ENCODE measurements at places on chromosomes 4 and X. TPM values are rescaled to one million over a fixed set of nuclear protein-coding genes. Genes with fewer than 3 reads are reported as not detected.

DNA sequence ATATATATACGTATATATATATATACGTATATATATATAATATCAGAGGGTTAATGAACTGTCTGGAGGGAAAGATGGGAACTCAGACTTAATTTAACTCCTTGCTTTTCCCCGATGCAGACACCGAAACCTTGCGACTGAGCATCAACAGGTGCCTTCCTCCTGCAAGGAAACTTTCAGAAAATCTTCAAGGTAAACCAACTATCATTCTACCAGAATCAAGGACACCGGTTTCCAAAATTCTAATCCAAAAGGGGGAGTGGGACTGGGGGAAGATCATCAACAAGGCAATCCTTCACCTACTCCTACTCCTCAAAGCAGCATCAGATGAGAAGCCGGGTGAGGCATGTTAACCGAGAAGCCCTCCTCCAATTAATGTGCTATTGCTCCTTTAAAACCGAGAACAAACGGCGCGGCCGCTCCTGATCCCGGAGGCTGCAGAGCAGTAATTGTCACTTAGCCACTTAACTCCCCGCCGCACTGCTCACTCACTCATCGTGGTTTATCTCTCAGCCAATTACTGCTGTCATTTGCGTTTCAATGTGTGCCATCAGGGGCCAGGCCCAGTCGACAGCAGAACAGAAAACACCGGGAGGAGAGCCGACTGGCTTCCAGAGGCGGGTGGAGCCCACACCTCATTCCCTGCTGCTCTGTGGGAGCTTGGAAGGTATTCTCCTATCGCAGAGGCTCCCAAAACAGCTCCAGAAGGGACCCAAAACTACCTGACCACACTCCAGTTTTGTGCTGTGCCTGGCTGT is 61.7 kb downstream of the MAML3 start:
- peak overlapping the region; percentile 42 for H3K4me3 ChIP-seq
- H3K27me3 ChIP-seq, result no peaks in the 10 kb centered on the region
- H3K36me3 ChIP-seq, result no peaks in the 10 kb centered on the region
- H3K4me1 ChIP-seq, result no peaks in the 10 kb centered on the region
- H3K27ac ChIP-seq, result peak overlapping the region; percentile 64

- H3K27me3 ChIP-seq, result no peaks in the 10 kb centered on the region
- no peak overlapping the region for H3K27ac ChIP-seq
- no peak for DNase-seq
- H3K4me3 ChIP-seq, result no peak overlapping the region
- no peaks in the 10 kb centered on the region for H3K36me3 ChIP-seq
- H3K4me1 ChIP-seq, result no peaks in the 10 kb centered on the region
Measured at GRCh38 chrX:137926090-137926489, 360.2 kb downstream of the ZIC3 start.

GRCh38 chr4:172009446-172010230 is 196.4 kb downstream of the GALNTL6 start:
- no peak overlapping the region for H3K27ac ChIP-seq
- no peaks in the 10 kb centered on the region for H3K4me1 ChIP-seq
- no peak for DNase-seq
- no peaks in the 10 kb centered on the region for H3K27me3 ChIP-seq
- no peak overlapping the region for H3K4me3 ChIP-seq

ARHGAP6 gene
- total RNA-seq, result 5.9 TPM
